ENCODE measurements at places on chromosomes 6 and 20.

GRCh38 chr20:12728782-12729181 is 280.0 kb upstream of the SPTLC3 start:
- no peak for DNase-seq

DNA sequence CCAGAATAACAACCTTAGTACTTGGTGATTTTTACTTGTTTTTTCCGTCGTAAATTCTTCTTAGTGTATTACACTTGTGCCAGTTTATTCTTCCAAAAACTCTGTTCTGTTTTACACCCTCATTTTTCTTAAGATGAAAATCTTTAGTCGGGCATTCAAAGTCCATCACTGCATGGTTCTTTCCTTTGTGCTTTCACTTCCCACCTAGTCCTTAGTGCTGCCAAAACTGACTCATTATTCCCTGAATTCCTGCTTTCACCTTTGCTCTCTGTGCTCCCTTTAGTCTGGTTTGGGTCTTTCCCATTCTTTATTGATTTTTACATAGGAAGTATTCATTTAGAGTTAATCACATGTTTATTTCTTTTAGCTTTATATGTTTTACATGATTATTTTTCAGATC is 3.3 kb downstream of the TRMT11 start:
- DNase-seq: no peak

GRCh38 chr6:16578695-16579285 is 182.5 kb downstream of the ATXN1 start:
- DNase-seq: no peak

- DNase-seq: no peak
These were observed 33.0 kb downstream of the NOX3 start for GRCh38 chr6:155422635-155423034.

GRCh38 chr20:49766979-49767521 is 45.6 kb upstream of the SLC9A8 start:
- no peak for DNase-seq

DNA sequence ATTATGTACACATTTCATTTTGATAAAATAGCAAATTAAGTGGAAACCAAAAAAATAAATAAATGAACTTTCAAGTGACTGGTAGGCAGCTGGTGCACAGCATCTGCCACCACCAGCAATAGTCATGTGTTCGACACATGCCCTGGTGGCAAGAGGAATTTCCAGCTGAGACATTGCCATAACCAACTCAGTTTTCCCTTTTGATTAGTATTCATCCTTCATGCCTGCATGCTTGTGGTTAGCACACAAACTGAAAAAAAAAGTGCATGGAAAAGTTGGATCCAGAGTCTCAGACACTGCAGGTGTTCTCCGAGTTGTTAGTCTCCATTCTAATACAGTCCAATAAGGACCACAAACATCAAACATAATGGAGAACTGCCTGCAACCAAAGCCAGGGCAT is 156.0 kb upstream of the SOX4 start:
- no peak for DNase-seq

GRCh38 chr20:47216819-47217410 is 139.6 kb downstream of the ZMYND8 start:
- no peak for DNase-seq

Measured in activated CD4-positive, CD25-positive, alpha-beta regulatory T cell (primary cell).